ENCODE measurements at places on chromosomes 5 and 9.
A peak's percentile ranks its signal among the peaks of the same experiment; 100 is the strongest.

GRCh38 chr5:82327941-82328340 lies 49.8 kb upstream of the RPS23 start:
- DNase-seq: no peak

GRCh38 chr9:124394596-124394995 lies 20.6 kb downstream of the PSMB7 start:
- DNase-seq: no peak

DNA sequence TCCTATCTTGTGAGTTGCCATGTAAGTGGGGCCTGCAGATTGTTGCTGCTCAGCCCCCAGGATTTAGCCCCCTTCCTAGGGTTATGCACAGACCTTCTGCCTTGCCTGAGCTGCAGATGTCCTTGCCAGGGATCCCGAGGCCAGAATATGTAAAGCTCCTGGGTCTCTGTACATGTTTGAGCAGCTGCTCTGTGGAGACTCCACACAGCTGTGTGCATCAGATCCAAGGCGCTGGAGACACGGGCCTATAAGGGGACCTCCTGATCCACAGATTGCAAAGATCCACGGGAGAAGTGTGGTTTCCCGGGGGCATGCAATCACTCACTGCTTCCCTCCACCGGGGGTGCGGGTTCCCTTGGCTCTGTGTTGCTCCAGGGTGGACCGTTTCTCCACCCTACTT lies 28.9 kb downstream of the TAF11L14 start:
- DNase-seq: no peak

DNA sequence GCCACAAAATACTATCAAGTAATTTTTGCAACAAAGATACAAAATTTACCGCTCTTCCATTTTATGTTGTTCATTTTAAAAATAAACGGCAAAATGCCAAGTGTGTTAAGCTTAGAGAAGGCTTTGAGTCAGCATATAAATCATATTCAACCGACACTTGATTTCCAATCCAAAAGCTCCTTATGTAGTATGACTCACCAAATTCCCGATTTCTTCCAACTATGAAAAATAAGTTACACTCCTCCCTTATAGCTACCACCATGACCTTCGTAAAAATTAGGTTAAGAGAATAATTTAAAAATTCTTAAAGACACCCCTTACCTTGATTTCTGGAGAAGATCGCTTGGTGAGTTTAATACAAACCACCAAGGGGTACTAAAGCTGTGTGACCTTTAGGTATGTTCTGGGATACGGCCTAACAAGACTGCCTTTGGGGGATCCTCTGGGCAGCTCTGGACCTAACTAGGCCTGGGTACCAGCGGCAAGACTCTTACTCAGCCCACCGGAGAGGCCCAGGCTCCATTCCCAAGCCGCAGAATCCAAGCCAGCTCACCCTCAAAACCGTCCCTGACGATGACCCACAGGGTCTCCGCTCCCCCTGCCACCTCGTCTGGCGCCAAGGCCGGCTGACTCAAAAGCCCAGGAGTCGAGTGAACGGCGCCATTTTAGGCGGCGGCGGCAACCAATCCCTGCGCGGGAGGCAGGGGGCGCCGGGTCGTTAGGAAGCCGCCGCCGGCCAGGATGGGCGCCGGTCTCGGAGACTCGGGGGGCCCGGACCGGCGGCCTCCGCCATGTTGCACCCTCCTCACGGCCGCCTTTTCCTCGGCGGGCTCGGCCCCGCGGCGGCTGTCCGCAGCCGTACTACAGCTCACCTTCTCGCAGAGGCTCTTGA lies 739 bp downstream of the PPP2CA start:
- DNase-seq: peak; percentile 44

- peak; percentile 64 for DNase-seq
These were observed 1.2 kb upstream of the CEMIP2 start for GRCh38 chr9:71769175-71770161.

GRCh38 chr5:126377424-126377823 lies 45.8 kb upstream of the GRAMD2B start:
- DNase-seq: no peak

DNA sequence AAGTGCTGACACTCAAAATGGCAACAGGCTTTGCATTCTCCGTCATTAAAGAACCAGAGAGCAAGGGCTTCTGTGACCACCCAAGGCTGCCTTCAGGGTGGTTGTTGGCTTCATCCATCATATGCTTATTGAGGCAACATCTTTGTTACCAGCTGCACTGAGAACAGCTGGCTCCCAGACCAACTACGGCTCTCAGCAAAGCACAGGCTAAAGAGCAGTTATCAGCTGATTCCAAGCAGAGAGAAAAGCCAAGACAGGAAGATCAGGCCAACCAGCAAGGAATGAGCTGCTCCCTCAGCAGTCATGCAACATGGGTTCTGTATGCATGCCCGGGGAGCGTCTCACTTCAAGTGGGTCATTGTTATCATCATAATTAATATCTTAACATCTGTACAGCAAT lies 358.9 kb downstream of the ACTL7B start:
- DNase-seq: no peak

DNA sequence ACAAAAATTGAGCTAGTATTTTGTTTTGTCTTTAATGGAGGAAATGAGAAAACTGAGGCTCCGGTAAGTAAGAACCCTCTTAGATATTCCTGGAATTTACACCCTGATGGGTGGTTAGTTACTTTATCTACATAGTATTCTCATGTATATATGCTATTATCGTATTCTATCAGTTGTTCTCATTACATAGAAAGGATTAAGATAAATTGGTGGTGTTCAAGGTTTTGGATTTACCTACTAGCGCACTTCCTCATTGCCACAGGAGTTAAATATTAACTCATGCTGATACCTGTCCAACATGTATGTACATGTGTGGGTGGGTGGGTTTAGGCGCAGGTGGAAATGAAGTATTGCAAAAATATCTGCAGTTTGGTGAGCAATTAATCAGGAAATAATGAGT lies 61.1 kb upstream of the IFNE start:
- DNase-seq: no peak

GRCh38 chr5:1363581-1363980 lies 18.7 kb upstream of the CLPTM1L start:
- no peak for DNase-seq

DNA sequence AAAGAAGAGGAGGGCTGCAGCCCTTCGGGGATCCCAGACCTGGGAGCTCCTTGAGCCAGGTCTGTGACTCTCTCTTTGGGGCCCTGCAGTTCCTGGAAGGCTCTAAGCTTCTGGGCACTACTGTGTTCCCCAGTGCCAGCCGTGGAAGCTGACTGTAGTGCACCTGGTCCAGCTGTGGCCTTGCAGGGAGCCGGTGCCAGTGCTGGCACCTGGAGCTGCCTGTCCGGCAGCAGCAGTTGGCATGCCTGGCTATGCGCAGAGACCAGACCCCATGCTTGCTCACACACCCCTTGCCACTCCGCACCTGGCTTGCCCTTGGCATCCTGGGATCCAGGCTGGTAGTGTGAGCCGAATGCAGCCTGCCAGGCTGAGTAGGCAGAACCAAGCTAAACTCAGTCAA lies 91.0 kb upstream of the PUM3 start:
- no peak for DNase-seq

GRCh38 chr5:15492545-15492944 lies 7.4 kb upstream of the FBXL7 start:
- DNase-seq: no peak

- no peak for DNase-seq
These were observed 323.9 kb downstream of the ADGRV1 start for GRCh38 chr5:90882448-90882847.
